IMR-90 (cell line): ENCODE measurements at places on chromosomes 4 and X. TPM values are rescaled to one million over a fixed set of nuclear protein-coding genes. Genes with fewer than 3 reads are reported as not detected.

DNA sequence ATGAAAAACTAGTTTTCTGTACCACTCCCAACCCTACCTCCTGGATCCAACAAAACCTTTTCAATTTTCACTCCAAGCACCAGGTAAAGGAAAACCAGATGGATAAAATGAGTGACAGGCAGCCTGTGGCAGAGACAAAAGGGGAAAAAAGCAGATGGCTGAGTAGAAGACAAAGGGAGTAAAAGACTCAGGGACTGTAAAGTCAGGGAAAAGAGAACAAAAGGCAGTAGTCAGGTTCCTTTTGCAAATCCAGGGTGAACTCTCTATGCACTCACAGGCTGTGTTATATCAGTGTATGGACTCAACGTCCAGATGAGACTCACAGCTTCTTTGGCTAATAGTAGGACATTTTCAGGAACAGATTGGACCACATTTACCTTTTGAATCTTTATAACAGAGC is 54.2 kb downstream of the QRFPR start:
- DNase-seq, result no peak
- no peaks in the 10 kb centered on the region for H3K27me3 ChIP-seq
- no peaks in the 10 kb centered on the region for H3K4me1 ChIP-seq
- no peaks in the 10 kb centered on the region for H3K36me3 ChIP-seq
- H3K27ac ChIP-seq, result no peak overlapping the region

DNA sequence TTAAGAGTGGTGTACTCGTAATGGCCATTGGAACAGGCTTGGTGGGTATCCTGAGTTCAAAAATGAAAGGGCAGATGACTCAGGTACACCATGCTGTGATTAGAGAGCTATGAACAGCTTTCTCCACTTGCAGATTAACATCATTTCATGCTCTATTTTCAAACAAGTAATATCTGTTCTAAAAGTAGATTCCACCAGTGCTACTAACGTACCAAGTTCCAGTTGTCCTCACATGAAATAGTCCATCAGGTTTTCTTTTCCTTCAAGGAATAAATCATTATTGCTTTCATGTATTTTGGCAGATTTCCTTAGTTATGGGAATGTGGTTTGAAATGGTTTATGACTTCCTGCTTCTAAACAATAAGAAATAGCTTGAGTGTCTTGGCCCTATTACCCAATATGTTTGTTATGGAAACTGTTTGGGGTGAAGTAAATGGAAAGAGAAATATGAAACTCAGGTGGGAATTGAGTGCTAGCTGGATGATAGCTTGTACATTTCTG is 49.9 kb downstream of the PCDH7 start:
- H3K4me1 ChIP-seq, result peaks cover 3% of the 10 kb centered on the region; the same call in 1 of the 2 replicates
- H3K36me3 ChIP-seq, result no peaks in the 10 kb centered on the region
- no peak overlapping the region for H3K27ac ChIP-seq
- no peaks in the 10 kb centered on the region for H3K27me3 ChIP-seq

- no peaks in the 10 kb centered on the region; the same call in 1 of the 2 replicates for H3K27me3 ChIP-seq
- H3K4me3 ChIP-seq, result peak within 1 kb of the TSS; percentile 91
- peak; percentile 91 for DNase-seq
- H3K27ac ChIP-seq, result peak within 1 kb of the TSS; percentile 80
- H3K4me1 ChIP-seq, result no peaks in the 10 kb centered on the region
- no peaks in the 10 kb centered on the region for H3K36me3 ChIP-seq
Measured at GRCh38 chrX:130268449-130269170, at the start of gene ZNF280C. Gene ZNF280C (minus strand): TSS chrX:130268899. CDS start chrX:130260449, 8,450 bp downstream.

DNA sequence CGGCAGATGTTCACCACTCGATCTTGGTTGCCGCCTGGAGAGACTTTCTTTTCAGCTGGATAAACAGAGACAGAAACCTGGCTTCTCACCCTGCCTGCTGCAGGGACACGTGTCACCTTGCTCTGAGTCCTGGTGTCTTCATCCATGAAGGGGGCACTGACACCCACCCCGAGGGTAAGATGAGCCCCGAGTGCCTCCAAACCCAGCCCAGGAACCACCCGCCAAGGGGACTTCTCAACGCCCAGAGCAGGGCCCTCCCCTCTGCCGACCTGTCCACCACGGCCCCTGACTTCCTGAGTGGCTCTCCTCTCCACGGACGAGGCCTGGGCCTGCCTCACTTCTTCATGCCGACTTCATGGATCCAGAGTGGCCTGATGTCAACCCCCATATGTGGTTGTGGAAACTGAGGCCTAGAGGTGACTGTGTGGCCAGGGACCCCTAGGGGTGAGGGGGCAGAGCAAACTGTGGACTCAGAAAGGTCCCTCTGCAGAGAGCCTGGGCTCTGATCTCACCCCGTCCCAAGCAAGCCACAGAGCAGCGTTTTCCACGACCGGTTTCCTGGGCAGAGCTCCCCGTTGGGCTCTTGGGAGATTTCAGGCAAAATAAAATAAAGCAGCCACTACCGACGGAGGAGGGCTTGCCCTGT is 5.1 kb downstream of the ADRA2C start:
- no peak overlapping the region for H3K4me3 ChIP-seq
- H3K27me3 ChIP-seq, result peaks cover 79% of the 10 kb centered on the region
- H3K27ac ChIP-seq, result no peak overlapping the region
- H3K4me1 ChIP-seq, result no peaks in the 10 kb centered on the region; the same call in 1 of the 2 replicates

DNA sequence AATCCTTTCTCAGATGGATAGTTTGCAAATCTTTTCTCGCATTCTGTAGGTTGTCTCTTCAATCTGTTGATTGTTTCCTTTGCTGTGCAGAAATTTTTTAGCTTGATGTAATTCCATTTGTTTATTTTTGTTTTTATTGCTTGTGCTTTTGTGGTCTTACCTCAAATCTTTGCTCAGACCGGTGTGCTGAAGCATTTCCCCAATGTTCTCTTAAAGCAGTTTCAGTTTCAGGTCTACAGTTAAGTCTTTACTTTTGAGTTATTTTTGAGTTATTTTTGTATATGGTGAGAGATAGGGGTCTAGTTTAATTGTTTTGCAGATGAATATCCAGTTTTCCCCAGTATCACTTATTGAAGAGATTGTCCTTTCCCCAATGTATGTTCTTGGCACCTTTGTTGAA is 18.2 kb upstream of the SLC25A14 start:
- no peak for DNase-seq
- H3K27ac ChIP-seq, result no peak overlapping the region
- no peak overlapping the region for H3K4me3 ChIP-seq
- H3K4me1 ChIP-seq, result no peaks in the 10 kb centered on the region
- no peaks in the 10 kb centered on the region for H3K36me3 ChIP-seq
- peaks cover 5% of the 10 kb centered on the region; the same call in 1 of the 2 replicates for H3K27me3 ChIP-seq

DNA sequence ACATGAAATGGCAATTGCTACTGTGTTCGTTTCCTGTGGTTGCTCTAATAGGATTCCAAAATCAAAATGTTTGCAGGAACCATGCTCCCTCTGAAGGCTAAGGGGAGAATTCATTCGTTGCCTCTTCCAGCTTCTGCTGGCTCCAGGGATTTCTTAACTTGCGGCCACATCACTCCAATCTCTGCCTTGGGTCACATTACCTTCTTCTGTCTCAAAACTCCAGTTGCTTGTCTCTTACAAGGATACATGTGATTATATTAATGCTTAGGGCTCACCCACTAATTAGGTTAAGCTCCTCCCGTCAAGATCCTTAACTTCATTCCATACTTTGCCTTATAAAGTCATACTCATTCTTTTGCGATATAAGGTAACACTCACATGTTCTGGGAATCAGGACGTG is 208.4 kb downstream of the RBM46 start:
- H3K36me3 ChIP-seq, result no peaks in the 10 kb centered on the region
- H3K4me1 ChIP-seq, result no peaks in the 10 kb centered on the region
- DNase-seq, result no peak
- H3K27ac ChIP-seq, result no peak overlapping the region
- H3K4me3 ChIP-seq, result no peak overlapping the region
- no peaks in the 10 kb centered on the region for H3K27me3 ChIP-seq

DNA sequence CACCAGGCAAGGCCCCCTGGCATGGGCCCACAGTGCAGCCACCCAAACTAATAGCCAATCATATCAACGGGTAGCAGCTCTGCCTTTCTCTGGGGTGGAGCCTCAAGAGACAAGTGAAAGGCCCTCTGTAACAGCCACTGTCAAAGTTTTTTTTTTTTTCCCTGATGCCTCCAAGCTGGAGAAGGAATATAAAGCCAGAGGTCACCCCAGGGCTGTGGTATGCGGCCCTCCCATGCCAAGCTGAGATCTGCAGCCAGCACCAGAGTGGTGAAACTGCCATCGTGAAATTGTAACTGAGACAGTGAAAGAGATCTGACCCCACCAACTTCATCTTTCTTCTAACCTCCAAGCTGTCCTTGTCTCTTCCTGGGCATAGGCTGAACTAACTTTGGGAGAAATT is 407.0 kb downstream of the KLHL4 start:
- no peak overlapping the region for H3K4me3 ChIP-seq
- no peaks in the 10 kb centered on the region for H3K27me3 ChIP-seq
- no peaks in the 10 kb centered on the region for H3K36me3 ChIP-seq
- no peak overlapping the region for H3K27ac ChIP-seq
- H3K4me1 ChIP-seq, result no peaks in the 10 kb centered on the region
- DNase-seq, result no peak

- H3K27ac ChIP-seq, result no peak overlapping the region
- peaks cover 3% of the 10 kb centered on the region; the same call in 1 of the 2 replicates for H3K4me1 ChIP-seq
- H3K4me3 ChIP-seq, result no peak overlapping the region
Measured at GRCh38 chr4:3318561-3319021, 25.8 kb downstream of the RGS12 start.

- no peak overlapping the region for H3K4me3 ChIP-seq
- H3K4me1 ChIP-seq, result peaks cover 3% of the 10 kb centered on the region
- no peaks in the 10 kb centered on the region for H3K27me3 ChIP-seq
Measured at GRCh38 chr4:89752932-89753598, 83.9 kb downstream of the SNCA start.

DNA sequence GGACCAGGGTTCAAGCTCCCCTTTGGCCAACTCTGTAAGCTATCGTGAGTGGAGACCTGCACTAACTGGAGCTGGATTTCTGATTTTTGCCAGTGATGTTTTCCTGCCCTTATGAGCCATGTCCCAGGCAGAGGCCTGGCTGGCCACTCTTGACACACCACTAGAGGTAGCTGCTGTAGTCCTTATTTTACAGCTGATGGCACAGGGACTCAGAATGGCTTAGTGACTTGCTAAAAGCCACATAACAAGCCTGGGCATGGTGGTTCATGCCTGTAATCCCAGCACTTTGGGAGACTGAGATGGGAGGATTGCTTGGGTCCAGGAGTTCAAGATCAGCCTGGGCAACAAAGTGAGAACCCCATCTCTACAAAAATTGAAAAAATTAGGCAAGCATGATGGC is 33.4 kb downstream of the CYTL1 start:
- peaks cover 10% of the 10 kb centered on the region for H3K27me3 ChIP-seq
- H3K4me3 ChIP-seq, result no peak overlapping the region
- H3K27ac ChIP-seq, result no peak overlapping the region
- no peak for DNase-seq

DNA sequence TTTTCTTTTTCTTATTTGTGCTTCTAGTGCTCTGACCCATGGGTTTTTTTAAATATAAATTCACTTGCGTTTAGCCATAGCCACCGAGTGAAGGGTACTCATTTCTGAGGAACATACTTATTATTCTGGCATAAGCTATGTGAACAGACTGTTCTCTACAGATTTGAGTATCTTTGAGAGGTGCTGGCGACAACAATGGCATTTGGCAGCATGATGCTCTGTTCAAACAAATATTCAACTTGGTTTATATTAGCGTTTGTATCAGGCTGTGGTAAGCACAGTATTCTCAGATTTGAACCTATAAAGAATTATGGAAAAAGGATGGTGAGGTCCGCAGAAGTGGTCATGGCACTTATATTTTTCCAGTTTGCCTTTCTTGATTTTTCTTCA is 108.7 kb upstream of the LIMCH1 start:
- peaks cover 4% of the 10 kb centered on the region; the same call in 1 of the 2 replicates for H3K4me1 ChIP-seq
- DNase-seq, result no peak
- no peaks in the 10 kb centered on the region for H3K36me3 ChIP-seq
- no peaks in the 10 kb centered on the region; the same call in none of the 2 replicates for H3K27me3 ChIP-seq

GRCh38 chr4:137583671-137584070 is 51.4 kb upstream of the PCDH18 start:
- H3K36me3 ChIP-seq, result no peaks in the 10 kb centered on the region
- H3K27ac ChIP-seq, result no peak overlapping the region
- no peak overlapping the region for H3K4me3 ChIP-seq
- H3K4me1 ChIP-seq, result no peaks in the 10 kb centered on the region
- no peaks in the 10 kb centered on the region for H3K27me3 ChIP-seq
- DNase-seq, result no peak

DNA sequence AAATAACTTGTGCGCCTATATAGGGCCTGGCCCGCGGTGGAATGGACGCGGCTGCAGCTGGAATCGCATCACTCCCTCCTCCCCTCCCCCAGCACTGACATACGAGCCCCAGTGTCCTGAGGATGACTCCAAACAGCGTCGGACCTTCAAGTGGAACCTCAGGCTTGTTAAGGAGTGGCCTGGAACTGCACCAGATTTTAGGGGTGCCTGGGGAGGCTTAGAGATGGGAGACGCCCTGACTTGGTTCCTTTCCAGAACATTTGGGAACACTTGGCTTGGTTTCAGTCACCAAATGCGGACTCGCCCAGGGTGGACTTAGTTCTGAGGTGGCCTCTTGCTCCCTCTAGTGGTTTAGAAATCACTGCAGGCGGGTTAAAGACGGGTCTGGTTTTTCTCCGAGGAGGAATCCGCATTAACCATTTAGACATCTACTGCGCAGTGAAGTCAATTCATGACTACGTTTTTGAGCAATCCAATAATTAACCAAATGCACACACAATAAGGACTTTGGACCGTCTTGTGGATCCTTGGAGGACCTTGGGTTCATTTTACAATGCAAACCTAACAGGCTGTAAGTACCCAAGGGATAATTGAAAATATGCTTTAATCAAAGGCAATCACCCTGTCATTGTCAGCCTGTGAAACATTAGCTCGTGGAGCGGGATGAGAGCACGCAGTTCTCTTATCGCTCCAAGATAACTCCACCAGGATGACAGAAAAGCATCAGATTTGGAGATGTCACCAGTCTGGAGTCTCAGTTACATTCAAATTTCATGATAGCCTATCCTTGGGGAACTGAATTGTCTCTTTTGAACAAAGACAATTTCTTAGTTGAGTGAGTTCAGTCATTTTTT is 11.2 kb upstream of the PDGFRA start:
- DNase-seq, result peak; percentile 83
- H3K27ac ChIP-seq, result peak overlapping the region; percentile 81
- H3K4me3 ChIP-seq, result peak overlapping the region; percentile 48
- no peaks in the 10 kb centered on the region for H3K27me3 ChIP-seq
- H3K4me1 ChIP-seq, result peaks cover 3% of the 10 kb centered on the region

DNA sequence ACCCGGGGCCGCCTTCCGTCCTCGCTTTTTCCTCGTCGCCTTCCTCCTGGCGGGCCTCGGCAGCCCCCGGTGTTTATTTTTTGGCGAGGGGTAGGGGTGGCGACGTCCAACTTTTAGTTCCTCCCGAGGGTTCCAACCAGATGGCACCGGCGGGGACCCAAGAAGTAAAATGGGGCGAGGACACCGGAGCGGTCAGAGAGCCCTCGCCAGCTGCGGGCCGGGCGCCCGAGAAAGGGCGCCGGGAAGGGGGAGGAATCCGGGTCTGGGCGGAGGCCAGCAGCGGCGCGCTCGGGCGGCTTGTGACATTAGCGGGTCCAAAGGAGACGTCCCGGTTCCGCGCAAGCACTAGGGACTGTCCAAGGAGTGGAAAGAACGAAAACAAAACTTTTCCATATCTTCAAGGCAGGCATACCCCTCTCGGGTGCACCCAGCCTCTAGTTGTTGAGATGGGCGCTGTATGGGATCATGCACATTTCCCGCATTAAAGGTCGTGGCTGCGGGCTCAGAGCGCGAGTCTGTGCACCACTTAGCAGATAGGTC is 691 bp upstream of the USP46 start:
- peak overlapping the region; percentile 99 for H3K4me3 ChIP-seq
- no peaks in the 10 kb centered on the region for H3K36me3 ChIP-seq
- H3K4me1 ChIP-seq, result peaks cover 4% of the 10 kb centered on the region
- no peak for DNase-seq

Gene KLHL5
- 97.7 and 134 TPM in 2 replicates for total RNA-seq
